ENCODE measurements at places on chromosomes 16 and 17. TPM values are rescaled to one million over a fixed set of nuclear protein-coding genes. Genes with fewer than 3 reads are reported as not detected.

GRCh38 chr17:49878931-49879904, 31.3 kb upstream of the TAC4 start:
- H3K4me1 ChIP-seq, result no peaks in the 10 kb centered on the region
- no peak overlapping the region for H3K27ac ChIP-seq
- H3K4me3 ChIP-seq, result no peak overlapping the region

DNA sequence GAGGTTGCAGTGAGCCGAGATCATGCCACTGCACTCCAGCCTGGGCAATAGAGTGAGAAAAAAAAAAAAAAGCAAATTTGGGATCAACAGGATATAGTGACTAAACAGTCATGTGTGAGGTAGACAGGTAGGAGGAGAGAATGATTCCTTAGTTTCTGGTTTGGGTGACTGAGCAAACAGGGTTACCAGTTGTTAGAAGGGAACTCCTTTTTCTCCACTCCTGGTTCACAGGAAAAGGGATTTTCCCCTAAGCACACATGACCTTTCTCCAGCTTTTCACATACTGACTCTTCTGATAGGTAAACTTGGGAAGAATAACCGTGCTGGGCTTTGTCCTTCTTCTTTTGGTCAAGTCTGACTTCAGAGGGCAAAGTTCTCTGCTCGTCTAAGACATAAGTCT, 17.3 kb upstream of the WSCD1 start:
- no peaks in the 10 kb centered on the region for H3K27me3 ChIP-seq
- no peak for DNase-seq
- H3K36me3 ChIP-seq, result no peaks in the 10 kb centered on the region
- no peak overlapping the region for H3K4me3 ChIP-seq
- no peaks in the 10 kb centered on the region for H3K4me1 ChIP-seq

GRCh38 chr17:76686538-76687297, 24.0 kb downstream of the MXRA7 start:
- no peaks in the 10 kb centered on the region for H3K27me3 ChIP-seq
- H3K4me3 ChIP-seq, result no peak overlapping the region
- H3K4me1 ChIP-seq, result peaks cover 31% of the 10 kb centered on the region
- no peak for DNase-seq
- no peak overlapping the region for H3K27ac ChIP-seq
- H3K36me3 ChIP-seq, result no peaks in the 10 kb centered on the region

DNA sequence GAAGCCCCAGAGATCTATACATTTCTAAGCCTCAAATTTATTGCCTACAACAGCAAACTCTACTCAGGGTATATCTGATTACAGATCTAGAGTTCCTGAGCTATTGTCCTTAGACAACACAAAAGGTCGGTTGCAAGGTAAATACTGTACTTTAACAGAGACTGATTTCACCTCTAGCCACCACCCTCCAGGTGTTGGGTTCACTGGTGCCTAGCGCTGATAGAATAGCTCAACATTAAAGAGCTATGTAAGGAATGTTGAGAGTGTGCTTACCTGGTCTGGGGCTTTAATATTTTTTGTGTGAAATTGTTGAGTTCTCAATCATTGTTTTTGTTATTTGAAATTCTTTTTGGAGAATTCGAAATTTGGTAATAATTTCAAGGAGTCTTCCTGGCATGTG, 277.0 kb upstream of the PSMD7 start:
- H3K27me3 ChIP-seq, result no peaks in the 10 kb centered on the region
- DNase-seq, result no peak
- no peaks in the 10 kb centered on the region for H3K36me3 ChIP-seq
- no peak overlapping the region for H3K4me3 ChIP-seq
- H3K27ac ChIP-seq, result no peak overlapping the region

DNA sequence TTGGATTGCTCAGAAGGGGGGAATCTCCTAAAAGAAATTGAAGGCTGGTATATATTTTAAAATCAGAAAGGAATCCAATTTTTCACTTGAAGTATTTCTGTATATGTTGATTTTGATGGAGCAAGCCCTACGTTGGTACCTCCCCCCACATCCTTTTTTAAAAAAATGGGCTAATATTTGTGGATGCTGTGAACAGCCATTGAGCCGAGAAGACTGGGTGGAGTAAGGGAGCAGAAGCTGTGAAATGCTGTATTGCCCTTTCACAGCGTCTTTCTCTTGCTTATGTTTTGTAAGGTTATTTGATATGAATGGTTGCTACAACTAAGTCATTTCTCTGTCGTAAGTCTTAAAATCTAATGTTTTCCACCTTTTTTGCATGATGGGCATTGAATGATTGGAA, 2.3 kb downstream of the PAFAH1B1 start:
- no peaks in the 10 kb centered on the region for H3K36me3 ChIP-seq
- peaks cover 64% of the 10 kb centered on the region for H3K4me1 ChIP-seq
- H3K4me3 ChIP-seq, result peak overlapping the region; percentile 100
- no peaks in the 10 kb centered on the region for H3K27me3 ChIP-seq
- H3K27ac ChIP-seq, result peak overlapping the region; percentile 100
- no peak for DNase-seq

- H3K4me3 ChIP-seq, result no peak overlapping the region
- H3K36me3 ChIP-seq, result no peaks in the 10 kb centered on the region
- no peak overlapping the region for H3K27ac ChIP-seq
- no peaks in the 10 kb centered on the region for H3K27me3 ChIP-seq
- no peak for DNase-seq
Measured at GRCh38 chr17:62658136-62658920, 30.9 kb downstream of the MRC2 start.

- no peak overlapping the region for H3K27ac ChIP-seq
- no peaks in the 10 kb centered on the region for H3K4me1 ChIP-seq
- DNase-seq, result no peak
- peaks cover 29% of the 10 kb centered on the region for H3K36me3 ChIP-seq
Measured at GRCh38 chr16:18783430-18784341, 6.4 kb downstream of the RPS15A start.

DNA sequence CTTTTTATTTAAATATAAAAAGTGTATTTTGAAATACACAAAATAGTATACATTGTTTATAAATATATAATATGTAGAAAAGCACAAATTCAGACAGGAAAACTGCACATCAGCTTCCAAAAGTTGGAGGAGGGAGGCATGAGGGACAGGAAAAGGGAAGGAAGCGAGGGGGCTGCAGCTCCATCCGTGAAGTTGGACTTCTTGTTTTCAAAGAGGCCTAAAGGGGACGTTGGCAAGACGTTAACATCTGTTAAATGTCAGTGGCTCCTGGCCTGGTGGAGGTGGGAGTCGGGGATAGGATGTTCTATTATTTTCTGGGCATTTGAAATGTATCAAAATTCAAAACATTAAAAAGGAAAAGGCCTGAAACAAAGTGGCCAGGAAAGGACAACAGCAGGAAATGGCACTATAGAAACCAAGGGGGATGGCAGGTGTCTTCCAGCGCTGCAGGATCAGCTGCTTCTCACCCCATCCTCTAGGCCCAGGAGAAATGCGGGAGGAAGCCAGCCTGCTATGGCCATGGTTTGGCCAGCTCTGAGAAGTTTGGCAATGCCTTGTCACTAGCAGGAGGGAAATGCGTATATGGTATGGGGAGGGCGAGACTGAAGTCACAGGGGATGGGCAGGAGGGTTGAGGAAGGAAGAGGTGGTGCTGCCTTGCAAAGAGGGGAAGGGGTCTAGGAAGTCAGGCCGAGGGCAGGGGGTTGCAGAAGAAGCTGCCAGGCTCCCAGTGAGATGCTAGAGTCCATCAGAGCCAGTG, 6.4 kb downstream of the CMTM2 start:
- no peaks in the 10 kb centered on the region for H3K27me3 ChIP-seq
- H3K4me3 ChIP-seq, result no peak overlapping the region
- no peak for DNase-seq
- H3K36me3 ChIP-seq, result no peaks in the 10 kb centered on the region

DNA sequence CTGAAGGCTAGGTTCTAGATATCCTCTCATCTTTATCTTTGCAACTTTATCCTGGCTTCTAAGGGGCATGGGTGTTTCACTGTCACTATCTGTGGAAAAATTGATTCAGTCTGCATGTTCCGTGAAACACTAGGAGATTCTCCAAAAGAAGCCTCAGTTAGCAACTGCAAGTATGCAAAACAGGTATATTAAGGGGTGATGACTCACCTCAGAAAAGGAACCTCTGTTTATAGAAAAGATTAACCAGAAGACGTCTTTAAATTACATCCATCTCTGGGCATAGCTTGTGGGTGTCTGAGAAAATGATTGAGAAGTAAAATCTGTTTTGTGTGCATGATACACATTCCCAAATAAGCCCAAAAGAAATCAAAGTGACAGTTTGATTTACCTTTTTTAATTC, 353.8 kb upstream of the HSBP1 start:
- no peak overlapping the region for H3K27ac ChIP-seq
- H3K4me3 ChIP-seq, result no peak overlapping the region
- no peaks in the 10 kb centered on the region for H3K36me3 ChIP-seq
- no peaks in the 10 kb centered on the region for H3K27me3 ChIP-seq
- no peak for DNase-seq
- H3K4me1 ChIP-seq, result no peaks in the 10 kb centered on the region

DNA sequence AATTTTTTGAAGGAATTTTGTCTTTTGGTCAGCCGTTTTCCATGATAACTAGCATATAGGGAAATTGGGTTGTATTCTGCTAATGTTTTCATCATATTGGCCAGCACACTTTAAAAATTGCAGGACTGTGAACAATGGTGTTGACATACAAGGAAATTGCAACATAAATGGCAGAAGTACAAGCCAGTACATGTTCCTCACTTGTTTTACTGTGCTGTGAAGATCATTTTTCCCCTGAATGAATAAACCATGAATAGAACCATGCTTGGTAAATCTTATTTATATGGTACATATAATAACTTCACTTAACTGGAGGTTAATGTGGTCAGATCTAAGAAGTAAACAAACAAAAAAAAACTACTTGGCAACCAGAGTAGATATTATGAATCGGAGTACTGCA, 22.8 kb downstream of the OMG start:
- H3K4me1 ChIP-seq, result no peaks in the 10 kb centered on the region
- no peaks in the 10 kb centered on the region for H3K36me3 ChIP-seq
- no peak for DNase-seq

DNA sequence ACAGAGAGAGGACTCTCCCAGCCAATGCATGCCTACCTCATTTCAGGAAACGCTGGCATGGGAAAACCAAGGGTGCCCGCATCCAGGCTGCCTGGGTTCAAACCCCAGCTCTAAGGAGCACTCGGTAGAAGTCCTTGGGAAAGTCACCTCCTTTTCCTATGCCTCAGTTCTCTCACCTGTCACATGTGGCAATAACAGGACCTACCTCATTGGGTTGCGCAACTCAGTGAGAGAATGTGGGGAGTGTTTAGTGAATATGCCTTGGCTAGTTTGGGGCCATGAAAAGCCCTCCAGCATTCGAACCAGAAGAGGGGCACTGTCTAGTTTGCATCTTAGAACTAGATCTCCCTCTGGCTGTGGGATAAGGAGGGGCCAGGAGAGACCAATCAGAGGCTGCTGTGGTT, 9.0 kb upstream of the NXPH3 start:
- no peaks in the 10 kb centered on the region for H3K27me3 ChIP-seq
- no peaks in the 10 kb centered on the region for H3K36me3 ChIP-seq
- peak; percentile 60 for DNase-seq
- peak overlapping the region; percentile 61 for H3K27ac ChIP-seq

GRCh38 chr17:81150377-81151077, 14.8 kb upstream of the PVALEF start:
- no peak for DNase-seq
- H3K27ac ChIP-seq, result peak overlapping the region; percentile 67
- H3K27me3 ChIP-seq, result no peaks in the 10 kb centered on the region

GRCh38 chr16:89475144-89475543, 15.2 kb downstream of the ANKRD11 start:
- H3K27ac ChIP-seq, result no peak overlapping the region
- DNase-seq, result no peak
- H3K27me3 ChIP-seq, result no peaks in the 10 kb centered on the region
- no peak overlapping the region for H3K4me3 ChIP-seq
- no peaks in the 10 kb centered on the region for H3K36me3 ChIP-seq
- peaks cover 62% of the 10 kb centered on the region for H3K4me1 ChIP-seq

DNA sequence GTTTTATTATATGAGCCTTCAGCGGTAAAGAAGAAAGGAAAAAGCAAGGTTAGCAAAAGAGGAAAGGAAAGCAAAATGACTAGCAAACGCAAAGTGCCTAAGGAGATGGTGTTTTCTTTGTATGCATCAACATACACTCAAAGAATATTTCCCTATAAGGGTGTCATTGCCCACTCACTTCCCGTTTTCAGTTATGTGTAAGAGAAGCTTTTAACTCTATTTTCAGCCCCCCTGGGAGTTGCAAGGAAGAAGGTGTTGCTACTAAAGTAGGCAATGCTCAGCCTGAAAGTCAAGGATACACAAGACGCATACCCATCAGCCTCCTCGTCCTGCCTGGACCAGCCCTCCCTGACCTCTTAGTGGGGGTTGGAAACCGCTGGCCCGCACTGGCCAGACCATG, 267.7 kb upstream of the ZFHX3 start:
- no peaks in the 10 kb centered on the region for H3K36me3 ChIP-seq
- DNase-seq, result no peak
- H3K27ac ChIP-seq, result no peak overlapping the region
- no peak overlapping the region for H3K4me3 ChIP-seq
- no peaks in the 10 kb centered on the region for H3K4me1 ChIP-seq
- H3K27me3 ChIP-seq, result no peaks in the 10 kb centered on the region

GRCh38 chr16:67445913-67446907, 15.3 kb downstream of the HSD11B2 start:
- no peak overlapping the region for H3K4me3 ChIP-seq
- H3K36me3 ChIP-seq, result no peaks in the 10 kb centered on the region
- no peaks in the 10 kb centered on the region for H3K27me3 ChIP-seq
- H3K27ac ChIP-seq, result peak overlapping the region; percentile 13
- no peak for DNase-seq
- H3K4me1 ChIP-seq, result no peaks in the 10 kb centered on the region

- peak overlapping the region; percentile 28 for H3K4me3 ChIP-seq
- no peaks in the 10 kb centered on the region for H3K36me3 ChIP-seq
- no peaks in the 10 kb centered on the region for H3K27me3 ChIP-seq
- H3K27ac ChIP-seq, result no peak overlapping the region
- H3K4me1 ChIP-seq, result no peaks in the 10 kb centered on the region
- DNase-seq, result no peak
Measured at GRCh38 chr17:28385037-28385400, 13.5 kb downstream of the SARM1 start.

The TNFSF13 gene
- total RNA-seq, result 75.9 TPM

The PRAC1 gene
- not detected for total RNA-seq

The PRSS53 gene
- 2.9 TPM for total RNA-seq

The TMC5 gene
- not detected for total RNA-seq

The CCL16 gene
- total RNA-seq, result not detected

The ZNF174 gene
- 12.0 TPM for total RNA-seq

The TSC2 gene
- total RNA-seq, result 76.0 TPM

The CACNG3 gene
- not detected for total RNA-seq

The TEDC2 gene
- 1.3 TPM for total RNA-seq

The SLFN13 gene
- total RNA-seq, result 5.1 TPM

All from tibial nerve (tissue), 4 donors.